NCI-H2081 (cell line): ENCODE measurements at places on chromosomes 6 and 20.

DNA sequence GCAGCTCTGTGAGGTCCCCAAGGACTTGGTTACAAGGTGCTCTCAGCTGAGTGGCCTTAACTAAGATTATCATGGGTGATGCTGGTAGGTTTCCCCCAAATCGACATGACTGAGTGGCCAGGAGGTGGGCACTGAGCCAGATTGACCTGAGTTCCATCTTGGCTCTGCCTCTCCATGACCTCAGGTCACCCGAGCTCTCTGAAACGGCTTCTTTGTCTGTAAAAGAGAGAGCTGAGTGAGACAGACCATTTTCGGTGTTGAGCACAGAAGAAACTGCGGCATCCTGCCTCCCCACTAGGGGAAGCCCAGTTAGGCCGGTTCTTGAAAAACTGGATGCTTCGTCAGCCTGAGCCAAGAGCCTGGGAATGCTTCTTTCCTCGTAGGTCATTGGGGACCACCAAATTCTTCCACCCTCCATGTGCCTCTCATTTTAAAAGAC, 14.1 kb upstream of the STX16 start:
- DNase-seq, result no peak

DNA sequence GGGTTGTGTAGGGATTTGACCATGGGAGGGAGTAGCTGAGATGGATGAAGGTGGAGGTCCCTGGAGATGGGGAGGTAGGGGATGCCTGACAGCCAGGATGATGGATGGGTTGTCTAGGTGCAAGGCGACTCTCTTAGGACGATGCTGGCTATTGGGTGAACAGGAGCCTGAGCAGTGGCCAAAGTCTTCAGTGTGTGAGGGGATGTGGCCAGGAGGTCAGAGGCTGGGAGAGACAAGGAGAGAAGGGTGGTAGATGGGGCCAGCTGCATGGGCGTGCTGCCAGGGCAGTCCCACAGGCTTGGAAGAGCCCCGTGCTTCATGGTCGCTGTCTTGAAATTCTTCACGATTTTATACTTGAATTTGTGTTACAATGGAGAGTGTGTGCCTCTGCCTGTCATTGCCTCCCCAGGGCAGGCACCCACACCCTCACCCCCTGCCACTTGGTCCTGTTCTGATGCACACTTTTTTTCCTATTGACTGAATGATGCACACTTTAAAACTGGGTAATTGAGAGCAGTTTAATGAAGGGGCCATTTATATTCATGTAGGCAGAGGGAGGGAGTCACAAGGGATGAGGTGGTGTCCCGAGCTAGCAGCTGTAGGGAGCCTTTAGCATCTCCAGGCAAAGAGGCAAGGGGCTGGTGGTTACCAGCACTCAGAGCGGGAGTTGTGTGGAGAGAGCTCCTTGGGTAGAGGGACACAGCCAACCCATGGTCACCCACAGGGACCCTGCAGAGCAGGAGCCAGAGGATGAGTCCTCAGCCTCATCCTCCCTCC, 120.7 kb downstream of the DHX35 start:
- no peak for DNase-seq

DNA sequence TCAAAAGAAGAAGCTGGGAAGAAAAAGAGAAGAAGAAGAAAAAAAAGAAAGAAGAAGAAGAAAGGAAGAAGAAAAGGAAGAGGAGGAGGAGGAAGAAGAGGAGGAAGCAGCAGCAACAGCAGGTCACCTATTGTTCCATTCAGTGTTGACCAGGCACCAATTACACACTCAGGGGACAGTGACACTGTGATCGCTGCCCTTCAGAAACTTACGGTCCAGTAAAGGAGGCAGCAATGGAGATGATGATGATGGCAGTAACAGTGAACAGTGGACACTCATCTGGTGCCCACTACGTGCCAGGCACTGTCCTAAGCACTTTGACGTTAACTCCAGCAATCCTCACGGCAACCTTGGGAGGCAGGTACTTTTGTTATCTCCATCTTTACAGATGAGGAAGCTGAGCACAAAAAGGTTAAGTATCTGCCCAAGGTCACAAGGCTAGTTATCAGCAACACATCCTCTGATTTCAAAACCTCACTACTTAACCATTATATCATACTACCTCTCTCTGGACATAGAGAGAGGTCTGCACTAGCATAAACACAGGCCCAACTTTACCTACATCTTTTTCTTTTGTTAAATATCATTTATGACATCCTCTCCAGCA, 83.2 kb downstream of the SLC22A23 start:
- no peak for DNase-seq

DNA sequence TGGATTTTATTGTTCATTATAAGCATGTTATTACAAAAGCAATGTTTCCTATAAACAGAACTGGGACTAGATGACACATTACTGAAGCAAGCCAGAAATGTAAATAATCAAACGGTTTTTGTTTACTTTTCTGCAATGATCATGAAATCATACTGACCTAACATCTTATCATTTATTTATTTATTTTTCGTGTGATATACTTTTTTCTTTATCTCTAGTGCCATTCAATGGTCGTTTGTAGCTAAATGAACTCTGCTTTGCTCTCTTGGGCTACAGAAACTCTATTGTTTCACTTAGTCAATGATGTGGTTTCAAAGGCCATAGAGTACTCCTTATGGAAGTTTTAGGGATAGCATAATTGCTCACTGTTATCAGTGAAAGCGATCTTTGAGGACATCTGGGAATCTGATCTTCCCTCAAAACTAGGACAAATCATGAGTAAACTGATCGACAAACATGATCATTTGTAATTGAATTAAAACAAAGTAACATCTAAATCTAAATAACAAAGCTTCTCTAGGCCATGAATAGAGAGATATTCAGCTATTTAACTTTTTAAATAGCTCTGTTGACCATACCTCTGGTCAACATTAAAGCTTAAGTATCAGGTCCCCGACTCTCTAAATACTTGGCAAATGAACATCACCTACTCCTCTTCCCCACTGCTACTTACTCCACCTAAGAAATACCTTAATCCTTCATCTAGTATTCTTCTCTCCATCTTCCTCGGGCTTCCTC, 933.4 kb downstream of the TFAP2A start:
- DNase-seq, result no peak

DNA sequence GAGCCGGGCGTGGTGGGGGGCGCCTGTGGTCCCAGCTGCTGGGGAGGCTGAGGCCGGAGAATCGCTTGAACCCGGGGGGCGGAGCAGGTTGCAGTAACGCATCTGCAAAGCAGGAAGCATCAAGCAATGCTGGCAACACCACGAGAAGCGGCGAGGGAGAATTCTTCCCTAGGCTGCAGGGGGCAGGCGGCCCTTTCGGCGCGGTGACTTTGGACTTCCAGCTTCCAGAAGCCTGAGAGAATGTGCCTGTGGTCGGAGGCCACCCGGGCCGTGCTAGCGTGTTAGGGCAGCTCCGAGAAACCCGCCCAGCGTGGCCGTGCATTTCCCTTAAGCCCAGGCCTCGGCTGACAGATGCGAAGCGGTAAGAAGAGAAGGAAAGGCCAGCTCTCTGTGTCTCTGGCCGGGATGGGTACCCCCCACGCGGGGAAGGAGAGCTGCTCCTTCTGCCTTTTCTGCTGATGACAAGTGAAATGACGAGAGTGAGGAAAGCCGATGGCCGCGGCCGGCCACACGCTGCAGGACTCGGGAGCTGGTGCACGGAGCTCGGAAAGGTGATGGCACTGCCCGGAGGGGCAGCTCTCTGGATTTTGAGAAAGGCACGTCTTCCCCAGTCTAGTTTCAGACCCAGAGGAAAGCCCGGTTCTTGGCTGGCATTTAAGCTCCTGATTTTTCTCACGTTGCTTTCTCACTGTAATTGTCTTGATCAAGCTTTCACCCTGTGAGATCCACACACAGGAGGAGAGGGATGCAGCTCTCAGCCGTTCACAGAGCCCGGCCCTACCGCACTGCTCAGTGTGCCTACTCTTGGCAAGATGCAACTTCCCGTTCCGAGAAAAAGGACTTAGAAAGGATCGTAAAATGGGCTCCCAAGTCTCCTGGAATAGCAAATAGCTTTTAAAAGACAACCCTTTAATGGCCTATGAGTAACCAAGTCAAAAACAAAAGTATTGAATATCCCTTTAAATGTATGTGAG, 68.3 kb upstream of the EXOC2 start:
- DNase-seq, result no peak

- DNase-seq, result no peak
Measured at GRCh38 chr6:53424300-53424699, 75.5 kb upstream of the ELOVL5 start.

DNA sequence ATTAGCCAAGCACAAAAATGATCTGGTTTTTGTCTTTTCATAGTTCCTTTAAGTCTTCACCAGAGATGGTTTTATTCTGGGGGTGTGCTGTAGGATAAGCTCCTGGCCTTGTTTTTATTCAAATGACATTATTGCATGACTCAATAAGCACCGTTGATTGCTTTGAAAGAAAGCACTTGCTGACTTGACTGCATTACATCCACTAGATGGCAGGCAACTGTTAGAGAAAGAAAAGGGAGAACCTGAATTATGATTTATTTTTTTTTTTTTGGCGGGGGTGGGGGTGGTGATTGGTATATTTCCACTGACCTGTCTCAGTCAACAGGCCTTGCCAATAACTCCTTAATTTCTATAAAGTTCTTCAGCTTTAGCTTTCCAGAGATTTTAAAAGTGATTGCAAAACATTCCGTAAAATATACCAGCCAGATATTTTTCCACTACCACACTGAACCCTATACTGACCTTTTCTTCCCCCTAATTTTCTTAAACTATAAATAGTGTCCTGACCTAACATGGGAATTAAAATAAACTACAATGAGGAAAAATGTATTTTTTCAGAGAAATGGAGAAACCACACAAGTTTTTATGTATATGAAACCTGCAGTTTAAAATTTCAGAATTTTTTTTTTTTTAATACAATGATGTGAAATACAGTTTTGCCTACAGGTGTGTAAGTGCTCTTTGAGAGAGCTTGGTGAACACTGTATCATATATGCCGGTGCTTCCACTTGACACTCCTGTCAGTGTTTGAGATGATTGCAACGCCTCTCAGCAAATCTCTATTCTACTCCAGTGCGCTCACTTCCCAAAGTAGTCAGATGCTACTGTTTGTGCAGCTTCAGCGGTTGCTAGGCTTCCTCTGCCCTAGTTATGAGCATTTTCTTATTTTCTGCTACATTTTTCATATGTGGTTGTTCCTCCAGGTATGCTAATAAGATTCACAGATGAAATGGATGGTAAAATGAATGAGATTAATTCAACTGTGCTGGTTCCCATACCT, 274.3 kb downstream of the CD109 start:
- DNase-seq, result peak; percentile 11

DNA sequence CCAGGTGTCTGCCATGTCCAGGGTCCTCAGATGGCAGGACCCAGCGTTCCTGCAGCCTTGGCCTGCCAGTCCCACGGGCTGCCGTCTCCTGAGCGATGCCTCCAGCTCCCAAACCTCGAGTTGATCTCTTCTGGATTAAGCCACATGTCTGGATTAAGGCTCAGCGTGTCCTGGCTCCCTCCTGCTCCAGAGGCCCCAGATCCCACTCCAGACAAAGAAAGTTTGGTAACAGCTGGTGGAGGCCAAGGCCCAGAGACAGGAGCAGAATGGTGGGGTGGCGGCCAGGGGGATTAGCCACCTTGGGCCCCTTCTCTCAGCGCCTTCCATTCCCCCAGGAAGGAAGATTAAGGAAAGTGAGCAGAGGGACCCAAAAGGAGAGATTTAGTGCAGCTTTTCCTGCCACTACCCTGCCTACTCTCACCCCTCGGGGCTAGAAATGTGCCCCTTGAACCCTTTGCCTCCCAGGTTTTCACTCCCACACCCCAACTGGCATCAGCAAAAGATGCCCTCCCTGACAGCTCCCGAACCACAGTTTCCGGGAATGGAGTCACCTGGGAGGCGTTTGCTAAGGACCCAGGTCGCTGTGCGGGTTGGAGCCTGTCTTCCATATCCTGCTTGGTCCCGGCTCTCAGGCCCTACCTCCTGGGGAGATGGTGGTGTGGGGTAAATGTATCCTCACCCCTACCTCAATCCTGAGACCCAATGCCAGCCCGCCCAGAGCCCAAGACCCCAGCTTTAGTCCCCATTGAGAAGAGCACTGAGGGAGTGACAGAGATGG, 6.9 kb downstream of the SPDEF start:
- DNase-seq, result no peak

- no peak for DNase-seq
Measured at GRCh38 chr20:23179766-23180403, 93.8 kb upstream of the CD93 start.

DNA sequence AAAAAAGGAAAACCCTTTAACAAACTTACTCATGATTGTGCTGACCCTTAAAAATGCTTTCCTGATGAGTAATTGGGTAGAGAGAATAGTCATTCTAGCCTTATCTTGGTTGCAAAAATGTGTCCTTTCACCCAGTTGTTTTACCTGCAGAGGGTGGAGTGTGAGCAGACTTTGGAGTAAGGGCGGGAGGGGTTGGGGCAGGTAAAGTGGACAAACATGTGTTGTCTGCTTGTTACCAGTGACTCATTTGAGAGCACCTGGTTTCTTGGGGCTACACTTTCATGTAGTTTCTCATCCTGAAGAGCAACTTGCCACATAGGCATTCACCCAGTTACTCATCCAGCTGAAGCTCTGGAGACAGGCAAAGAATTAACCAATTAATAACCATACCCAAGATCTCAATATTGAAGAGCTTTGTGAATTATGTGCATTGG, 121.1 kb downstream of the TNFRSF21 start:
- no peak for DNase-seq

GRCh38 chr6:131692031-131692430, 9.2 kb downstream of the OR2A4 start:
- DNase-seq, result no peak

- no peak for DNase-seq
Measured at GRCh38 chr6:135347887-135348286, 149.7 kb downstream of the AHI1 start.

DNA sequence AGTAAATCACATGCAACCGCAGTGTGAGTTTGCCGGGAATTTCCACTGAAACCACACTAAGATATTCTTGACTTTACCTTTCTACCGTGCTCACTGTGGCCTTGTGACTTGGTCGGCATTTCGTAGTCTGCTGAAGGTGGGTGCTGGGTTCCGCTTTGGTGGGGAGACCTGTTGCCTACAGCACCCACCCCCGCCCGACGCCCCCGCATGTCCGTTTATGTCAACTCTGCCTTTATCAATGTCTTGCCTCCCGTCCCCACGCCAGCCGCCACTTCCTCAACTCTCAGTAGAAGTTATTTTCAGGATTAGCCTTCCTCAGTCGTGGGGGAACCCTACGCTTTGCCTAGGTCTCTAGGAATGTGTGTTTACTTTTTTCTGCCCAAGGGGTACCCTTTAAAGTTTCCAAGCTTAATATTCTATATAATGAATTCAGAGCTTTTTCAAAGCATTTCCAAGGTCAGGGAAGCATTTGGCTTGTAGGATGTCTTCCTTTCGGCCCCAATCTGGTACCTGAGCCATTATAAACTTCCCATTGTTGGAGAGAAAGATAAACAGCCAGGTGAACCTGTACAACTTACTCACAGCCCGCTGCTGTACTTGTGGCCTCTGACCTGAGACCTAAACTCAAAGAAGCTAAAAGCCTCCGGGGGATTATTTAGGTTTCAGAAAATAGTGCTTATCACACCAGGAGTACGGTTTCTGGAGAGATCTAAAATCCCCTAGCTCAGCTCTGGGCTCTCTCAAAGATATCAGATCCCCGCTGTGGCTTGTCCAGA, 54.2 kb downstream of the TBC1D7 start:
- no peak for DNase-seq
